Fibroblast of gingiva (primary cell): ENCODE measurements at places on chromosomes 3 and 15.

- DNase-seq = no peak
Observed at GRCh38 chr3:118811236-118811732, 223.4 kb downstream of the IGSF11 start.

GRCh38 chr3:138367326-138367850, 19.0 kb downstream of the MRAS start:
- DNase-seq = no peak

GRCh38 chr15:99951511-99951910, 218.3 kb upstream of the LYSMD4 start:
- no peak for DNase-seq

- DNase-seq = no peak
Observed at GRCh38 chr3:150458001-150458400, 49.9 kb downstream of the TSC22D2 start.

GRCh38 chr3:178277605-178278004, 258.6 kb upstream of the KCNMB2 start:
- DNase-seq = no peak

DNA sequence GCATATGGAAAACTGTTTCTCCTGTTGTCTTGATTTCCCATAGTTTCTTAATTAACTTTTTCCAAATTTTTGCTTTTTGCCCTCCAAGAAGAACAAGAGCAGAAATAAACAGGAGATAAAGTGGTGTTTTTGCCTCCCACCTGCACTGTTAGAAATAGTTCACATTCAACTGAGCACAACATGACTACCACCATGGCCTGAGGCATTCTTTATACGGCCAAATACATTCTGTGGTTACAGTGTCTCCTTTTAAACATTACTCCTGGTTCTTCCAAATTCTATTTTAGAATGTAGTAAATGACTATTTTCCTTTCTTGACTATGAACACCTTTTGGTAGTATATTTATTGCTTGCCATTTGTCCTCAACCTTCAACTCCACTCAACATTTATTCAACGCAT, 98.5 kb downstream of the LARS2 start:
- peak; percentile 23 for DNase-seq

DNA sequence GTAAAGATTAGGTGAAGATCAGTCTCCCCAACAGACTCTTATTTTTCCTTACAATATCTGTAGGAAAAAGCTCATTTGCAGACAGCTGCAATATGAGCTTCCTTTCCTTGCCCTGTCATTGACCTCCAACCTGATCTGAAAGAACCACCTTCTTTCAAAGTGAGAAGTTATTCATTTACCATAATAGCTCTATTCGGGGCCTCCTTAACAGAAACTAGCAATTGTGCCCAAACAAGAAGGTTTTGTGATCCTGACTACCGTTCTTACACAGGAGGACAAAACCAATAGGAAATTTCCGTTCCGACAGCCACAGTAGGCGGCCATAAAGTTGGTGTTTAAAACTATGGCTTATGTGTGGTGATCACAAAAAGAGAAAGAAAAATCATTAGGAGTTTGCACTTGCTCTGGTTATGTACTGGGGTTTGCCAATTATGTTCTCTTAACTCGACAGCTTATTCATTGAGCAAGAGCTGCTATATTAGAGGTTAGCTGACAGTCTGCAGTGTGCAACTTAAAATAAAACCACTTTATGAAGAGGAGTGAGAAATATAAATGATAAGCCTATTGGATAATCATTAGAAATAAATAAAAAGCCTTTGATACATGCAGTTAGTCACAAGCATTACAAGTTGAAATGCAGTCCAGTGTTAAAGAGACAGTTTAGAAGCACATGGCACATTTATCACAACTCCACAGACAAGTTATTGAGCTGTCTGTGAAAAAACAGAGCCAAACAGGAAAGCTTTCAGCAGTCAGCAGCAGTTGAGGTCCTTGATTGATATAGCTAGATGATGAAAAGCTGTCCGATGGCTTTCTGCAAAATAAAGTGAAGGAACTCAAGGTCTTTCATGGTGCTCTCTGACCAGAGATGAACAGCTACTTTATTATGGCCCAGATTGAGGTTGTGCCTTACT, 199.8 kb downstream of the WDR72 start:
- DNase-seq = no peak

GRCh38 chr15:62914461-62915079, 128.0 kb upstream of the TPM1 start:
- no peak for DNase-seq

DNA sequence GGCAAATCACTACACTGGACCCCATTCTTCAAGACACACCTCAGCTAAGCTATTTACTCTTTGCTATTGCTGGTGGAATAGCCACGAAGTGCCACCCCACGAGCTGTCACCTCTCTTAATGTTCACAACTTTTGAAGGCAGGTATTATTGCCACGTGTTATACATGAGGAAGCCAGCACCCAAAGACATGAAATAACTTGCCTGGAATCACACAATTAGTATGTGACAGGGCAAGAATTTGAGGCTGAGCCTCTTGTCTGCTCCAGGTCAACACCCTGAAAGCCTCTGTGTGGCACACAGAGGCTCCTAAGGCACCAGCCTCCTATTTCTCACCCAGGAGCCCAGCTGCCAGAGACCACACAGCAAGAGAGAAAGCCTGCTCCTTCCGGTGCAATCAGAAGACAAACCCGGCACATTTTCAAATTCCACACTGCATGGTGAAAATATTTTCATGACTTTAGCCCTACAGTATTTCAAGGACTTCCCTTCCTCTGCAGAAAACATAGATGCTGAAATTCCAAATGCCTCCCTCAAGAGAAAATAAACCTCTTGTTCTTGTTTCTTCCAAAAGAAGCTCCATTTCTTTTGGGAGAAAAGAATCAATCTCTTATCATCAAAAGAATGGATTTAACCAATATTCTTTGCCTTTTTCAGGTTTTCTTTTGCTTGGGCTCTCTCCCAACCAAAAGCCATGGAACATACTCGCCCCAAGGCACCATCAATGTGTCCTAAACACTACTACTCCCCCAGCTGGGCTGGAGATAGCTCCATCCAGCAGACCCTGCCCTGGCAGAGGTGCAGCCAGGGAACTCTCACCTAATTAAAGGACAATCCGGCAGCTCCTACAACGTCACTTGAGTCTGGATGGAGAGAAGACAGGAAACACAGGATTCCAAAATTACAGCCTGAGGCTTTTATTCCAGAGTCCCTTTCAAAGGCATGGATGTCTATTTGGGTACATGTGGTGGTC, 84.7 kb upstream of the THBS1 start:
- peak; percentile 63 for DNase-seq
